Stimulated activated CD4-positive, alpha-beta T cell treated with anti-CD3 and anti-CD28 coated beads, Interleukin-2, amount 100 ng/mL, for 48 hours (primary cell): ENCODE measurements at places on chromosomes 11 and 22.

- no peak for DNase-seq
Measured at GRCh38 chr11:71186806-71187205, 65.6 kb downstream of the SHANK2 start.

- DNase-seq = no peak
Measured at GRCh38 chr11:17974246-17974645, 38.6 kb downstream of the SERGEF start.

- no peak for DNase-seq
Measured at GRCh38 chr11:43119275-43119970, 192.4 kb upstream of the API5 start.

GRCh38 chr11:87359401-87359800 is 321.7 kb downstream of the TMEM135 start:
- DNase-seq = no peak

DNA sequence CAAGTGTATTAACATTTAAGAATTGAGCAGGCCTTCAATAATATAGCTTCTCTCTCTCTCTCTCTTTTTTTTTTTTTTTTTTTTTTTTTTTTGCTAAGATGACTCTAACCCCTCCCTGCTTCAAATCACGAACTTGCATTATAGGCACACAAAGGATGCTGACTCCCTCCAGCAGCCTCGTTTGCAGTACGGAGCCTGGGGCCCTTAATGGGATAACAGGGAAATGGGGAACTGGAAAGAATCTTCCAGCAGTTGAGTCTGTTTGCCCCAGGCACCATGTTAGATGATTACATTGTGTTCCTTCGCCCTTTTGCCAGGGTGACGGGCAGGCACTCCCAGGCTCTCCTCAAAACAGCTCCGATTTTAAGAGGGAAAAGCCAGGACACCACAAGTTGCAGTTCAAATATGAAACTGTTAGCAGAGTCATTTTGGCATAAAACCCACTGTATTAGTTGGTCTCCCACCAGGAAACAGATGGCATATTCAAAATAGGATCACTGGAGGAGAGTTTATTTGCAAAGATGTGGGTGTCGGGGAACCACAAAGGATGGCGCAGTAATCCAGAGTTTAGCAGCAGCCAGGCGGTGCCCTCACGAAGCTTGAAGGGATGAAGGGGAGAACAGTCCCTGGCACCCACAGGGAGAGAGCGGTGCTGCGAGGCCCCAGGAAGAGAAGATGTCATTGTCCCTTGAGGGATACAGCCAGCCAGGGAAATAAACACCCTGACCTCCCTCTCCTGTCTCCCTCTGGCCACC is 26.5 kb upstream of the TREH start:
- no peak for DNase-seq

GRCh38 chr11:16226245-16226644 is 130.1 kb downstream of the SOX6 start:
- DNase-seq = no peak

DNA sequence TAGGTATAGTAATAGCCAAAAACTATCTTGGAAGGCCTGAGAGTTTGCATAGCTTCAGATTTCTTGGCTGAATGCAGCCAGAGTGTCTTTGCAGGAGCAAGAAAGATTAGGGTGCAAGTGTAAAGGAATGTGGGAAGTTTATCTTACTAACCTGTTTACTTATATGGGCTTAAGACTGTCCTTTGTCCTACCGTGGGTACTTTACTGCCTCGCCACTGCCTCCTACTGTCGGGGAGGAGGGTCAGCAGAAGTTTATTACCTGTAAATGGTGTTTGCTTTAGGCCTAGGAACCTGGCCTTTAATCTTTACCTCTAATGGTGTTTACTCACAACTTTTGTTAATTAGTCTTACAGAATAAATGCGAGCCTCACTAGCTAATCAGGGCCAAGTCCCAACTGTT is 633.8 kb downstream of the DLG2 start:
- DNase-seq = no peak

GRCh38 chr11:76147106-76147740 is 59.1 kb downstream of the WNT11 start:
- DNase-seq = no peak

DNA sequence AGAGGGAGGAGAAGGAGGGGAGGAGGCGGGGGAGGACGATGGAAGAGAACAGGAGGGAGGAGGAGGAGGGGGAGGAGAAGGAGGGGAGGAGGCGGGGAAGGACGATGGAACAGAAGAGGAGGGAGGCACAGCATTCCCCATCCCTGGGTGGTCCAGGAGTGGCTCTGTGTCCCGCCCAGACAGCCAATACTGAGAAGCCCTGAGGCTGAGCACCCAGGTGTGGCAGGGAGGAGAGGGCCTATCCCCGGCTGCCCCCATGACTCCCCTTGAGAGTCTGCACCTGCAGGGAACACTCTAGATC is 717 bp downstream of the MRGPRE start:
- no peak for DNase-seq

DNA sequence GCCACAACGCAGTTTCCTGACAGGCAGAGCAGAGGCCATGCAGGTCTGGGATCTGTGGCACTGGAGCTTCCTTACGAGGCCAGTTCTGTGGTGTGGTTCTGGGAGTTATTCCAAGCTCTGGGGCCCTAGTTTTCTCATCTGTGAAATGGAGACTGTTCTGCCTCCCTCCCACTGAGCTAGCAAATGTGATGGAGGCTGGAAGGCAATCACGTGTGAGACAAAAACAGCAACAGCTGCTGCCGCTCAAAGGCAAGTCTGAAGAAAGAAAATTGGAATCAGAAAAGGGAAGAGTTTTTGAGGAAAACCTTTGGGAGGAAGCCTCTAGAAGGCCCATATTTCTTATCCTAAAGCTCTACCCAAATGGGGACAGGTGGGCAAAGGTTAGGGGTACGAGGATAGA is 8.3 kb upstream of the RIC3 start:
- no peak for DNase-seq

DNA sequence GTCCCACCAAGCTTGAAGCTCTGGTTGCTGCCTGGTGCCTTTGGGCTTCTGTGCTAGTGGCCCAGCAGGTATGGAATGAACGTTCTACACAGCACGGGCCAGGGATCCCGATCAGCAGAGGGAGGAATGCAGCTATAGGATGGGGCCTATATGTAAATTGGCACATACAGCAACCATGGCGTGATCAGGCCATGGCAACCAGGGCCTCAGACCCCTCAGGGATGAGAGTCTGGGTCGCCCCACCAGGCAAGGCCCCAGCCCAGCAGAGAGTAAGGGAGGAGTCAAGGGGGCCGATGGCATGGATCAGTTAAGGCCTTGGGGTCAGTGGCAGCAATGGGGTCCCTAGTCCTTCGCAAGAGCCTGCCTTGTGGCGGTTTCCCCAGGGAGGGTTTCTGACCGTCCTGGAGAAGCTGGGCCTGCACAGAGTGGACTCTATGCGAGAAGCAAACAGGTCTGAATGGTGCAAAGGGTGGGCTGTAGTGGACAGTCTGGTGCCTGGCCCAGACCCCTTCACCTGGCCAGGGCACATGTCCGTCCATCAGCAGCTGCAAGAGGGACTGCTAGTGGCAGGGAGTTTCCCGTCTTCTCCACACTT is 98.6 kb downstream of the RPS6KA4 start:
- DNase-seq = no peak
